Cortex of kidney (tissue), 1 donor: ENCODE measurements at places on chromosomes 12 and 14.

GRCh38 chr14:61187196-61187905, 93.8 kb downstream of the TMEM30B start:
- no peak for DNase-seq

DNA sequence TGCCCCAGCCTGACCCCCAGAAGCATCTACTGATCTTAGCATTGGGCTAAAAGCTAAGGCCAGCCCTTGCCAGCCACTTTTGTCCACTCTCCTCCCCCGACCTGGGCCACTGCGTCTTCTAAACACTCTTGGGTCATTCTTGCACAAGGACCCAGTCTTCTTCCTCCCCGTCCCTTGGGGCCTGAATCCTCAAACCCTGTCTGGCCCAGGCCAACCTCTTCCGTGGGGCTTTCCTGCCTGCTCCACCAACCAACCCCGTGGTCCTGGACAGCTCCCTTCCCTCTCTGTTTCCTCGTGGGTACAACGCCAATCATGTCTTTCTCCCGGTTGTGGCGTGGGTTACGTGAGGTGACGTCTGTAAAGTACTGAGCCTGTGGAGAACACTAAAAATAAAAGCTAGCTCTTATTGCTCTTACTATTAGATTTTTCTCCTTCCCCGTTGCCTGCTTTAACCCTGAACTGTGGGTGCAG, 21.5 kb downstream of the FAM222A start:
- no peak for DNase-seq

DNA sequence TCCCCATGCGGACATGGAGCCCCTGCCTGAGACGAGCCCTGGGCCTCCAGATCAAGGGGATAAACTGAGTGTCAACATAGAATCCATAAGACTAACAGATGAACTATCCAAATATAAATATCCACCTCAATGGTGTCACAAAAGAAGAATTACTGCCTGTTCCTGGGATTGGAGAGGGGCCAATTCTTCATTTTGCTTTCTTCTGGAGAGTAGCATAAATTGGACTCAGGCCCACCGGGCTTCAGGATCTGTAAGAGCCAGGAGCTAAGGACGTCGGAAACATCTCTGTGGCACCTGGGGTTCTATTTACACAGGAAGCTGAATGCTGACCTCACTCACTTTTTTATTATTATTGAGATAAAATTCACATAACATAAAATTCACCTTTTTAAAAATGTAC, 408.2 kb upstream of the CCDC196 start:
- no peak for DNase-seq

DNA sequence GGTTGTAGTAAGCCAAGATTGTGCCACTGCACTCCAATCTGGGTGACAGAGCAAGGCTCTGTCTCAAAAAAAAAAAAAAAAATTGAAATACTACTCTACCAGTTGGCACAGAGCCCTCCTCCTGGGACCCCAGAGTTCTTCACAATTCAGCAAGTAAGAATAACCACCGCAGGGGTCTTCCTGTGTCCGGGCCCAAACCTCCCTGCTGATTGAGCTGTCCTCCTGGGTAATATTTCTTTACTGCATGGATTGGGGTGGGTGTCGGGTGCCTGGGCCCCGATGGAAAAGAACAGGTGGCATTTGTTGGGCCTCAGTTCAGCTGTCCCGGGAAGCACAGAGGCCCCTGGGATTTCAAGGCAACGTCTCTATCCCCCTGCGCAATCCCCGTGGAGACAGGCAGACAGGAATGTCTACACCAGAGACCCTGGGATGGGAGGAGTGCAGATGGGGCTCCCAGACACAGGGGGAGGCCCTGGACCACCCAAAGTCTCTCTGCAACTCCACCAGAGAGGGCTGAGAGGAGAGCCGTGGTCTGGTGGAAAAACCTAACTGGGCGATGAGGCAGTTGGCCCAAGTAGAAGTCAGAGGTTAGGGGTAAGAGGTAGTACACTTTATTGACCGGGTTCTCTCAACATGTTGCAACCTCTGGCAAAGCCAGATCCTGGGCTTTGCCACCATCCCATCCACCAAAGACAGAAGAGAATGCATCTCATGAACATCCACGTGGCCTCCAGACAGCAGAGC, 32.7 kb upstream of the VPS37B start:
- no peak for DNase-seq

DNA sequence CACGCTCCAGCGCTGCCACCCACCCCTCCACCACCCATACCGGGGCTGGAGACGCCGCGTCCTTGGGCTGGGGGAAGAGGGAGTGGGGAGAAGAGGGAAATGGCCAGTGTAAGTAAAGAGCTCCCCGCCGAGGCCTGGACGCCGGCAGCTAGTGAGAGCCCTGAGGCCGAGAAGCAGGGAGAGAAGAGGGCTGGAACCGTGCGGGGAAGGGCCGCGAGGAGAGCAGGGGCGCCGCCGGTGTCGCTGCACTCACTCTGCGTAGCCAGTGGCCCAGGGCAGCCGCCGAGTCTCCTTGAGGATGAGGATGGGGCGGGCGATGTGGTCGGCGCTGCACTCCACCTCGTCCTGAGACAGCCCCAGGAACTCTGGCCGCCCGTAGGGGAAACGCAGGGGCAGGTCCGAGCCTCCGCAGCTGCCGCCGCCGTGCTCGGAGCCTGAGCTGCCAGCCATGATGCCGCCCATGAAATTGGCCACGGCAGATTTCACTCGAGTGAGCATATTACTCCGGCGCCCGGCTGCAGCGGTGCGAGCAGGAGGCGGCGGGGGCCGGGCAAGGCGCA, 631 bp downstream of the PPM1H start:
- DNase-seq = no peak
